Kidney (tissue), 22 donors: ENCODE measurements at places on chromosomes 3 and 15.

DNA sequence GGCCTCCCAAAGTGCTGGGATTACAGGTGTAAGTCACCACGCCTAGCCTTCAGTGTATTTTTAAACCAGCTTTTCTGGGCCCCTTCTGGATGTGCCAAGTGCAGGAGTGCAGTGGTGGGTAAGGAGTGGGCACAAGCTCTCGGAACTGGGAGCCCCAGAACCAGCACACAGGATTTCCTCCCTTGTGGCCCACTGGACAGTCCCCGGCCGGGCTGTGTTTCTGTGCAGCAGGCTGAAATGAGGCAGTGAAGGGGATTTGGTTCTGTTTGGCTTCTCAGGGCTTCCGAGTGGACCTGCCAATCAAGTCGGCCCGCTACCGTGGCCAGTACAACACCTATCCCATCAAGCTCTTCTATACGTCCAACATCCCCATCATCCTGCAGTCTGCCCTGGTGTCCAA, 14.4 kb downstream of the SEC61A1 start:
- no peak for DNase-seq

GRCh38 chr15:72770673-72771328, 12.8 kb downstream of the ADPGK start:
- DNase-seq, result no peak

- DNase-seq, result no peak
These were observed 89.5 kb upstream of the ZBED2 start for GRCh38 chr3:111684640-111685039.

- DNase-seq, result no peak
These were observed 13.2 kb upstream of the LMCD1 start for GRCh38 chr3:8488411-8488810.

DNA sequence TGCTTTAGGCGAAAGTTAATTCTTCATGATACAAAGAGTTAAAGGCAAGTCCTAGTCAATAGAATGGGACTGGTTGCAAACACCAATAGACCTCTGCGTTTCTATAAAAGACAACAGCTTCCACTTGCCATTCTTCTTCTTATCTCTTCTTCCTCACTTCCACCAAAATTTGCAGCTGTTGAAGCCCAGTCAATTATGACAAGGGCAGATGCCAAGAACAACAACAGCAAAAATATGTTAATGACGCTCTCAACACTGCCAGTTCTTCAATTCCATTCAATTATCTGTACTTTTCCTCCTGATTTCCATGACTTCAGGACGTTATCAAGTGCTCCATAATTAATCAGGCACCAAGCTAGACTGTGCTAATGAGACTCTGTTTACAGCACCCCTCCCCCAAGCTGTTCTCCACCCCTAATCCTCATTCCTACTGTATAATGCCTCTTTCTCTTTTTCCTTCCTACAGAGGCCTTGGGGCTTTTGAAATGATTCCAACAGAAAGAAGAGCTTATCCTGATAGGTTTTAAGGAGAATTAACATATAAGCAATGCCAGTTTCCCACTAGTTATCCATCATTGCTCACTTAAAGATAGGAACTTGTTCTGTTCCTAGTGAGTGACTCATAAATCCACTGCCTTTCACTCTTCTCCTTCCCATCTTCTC, 1160.5 kb downstream of the IGSF11 start:
- no peak for DNase-seq

DNA sequence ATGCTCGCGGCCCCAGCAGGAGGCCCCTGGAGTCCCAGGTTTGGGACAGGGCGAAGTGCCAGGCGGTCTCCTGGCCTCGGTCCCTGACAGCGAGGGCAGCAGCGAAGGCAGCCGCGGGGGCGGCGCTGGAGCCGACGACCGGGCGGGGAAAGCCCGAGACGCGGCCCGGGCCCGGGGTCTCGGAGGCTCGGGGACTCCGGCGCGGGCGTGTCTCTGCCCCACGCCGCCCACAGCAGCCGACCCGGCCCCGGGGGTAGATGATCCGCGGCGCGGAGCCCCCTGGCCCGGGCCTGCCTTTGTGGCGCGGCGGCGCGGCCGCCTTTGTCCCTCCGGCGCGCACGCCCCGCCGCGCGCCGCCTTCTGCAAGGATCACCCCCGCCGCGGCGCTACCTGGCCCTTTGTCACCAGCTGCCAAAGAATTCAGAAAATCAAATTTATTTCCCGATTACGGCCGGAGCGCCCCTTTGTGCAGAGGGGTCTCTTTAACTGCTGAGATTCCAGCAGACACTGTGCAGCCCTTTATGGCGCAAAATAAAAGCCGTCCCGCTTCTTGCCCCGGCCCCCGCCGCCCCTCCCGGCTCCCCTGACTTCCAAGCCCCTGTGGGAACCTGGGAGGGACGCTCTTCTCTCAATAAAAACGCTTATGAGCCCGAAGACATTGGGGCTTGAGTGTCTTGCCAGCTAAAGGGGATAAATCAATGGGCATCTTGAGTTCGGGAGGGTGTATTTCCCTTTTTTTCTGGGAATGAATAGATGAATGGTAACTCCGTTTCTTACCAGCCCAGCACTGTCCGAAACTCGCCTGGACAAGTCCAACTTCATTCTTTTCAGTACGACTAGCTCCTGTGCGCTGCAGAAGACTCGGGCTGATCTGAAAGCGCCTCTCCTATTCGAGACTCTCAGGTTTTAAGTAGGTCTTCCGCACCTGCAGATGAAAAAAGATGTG, 68.4 kb downstream of the HES1 start:
- peak; percentile 73 for DNase-seq

GRCh38 chr15:68492855-68493254, 60.9 kb upstream of the ITGA11 start:
- no peak for DNase-seq

DNA sequence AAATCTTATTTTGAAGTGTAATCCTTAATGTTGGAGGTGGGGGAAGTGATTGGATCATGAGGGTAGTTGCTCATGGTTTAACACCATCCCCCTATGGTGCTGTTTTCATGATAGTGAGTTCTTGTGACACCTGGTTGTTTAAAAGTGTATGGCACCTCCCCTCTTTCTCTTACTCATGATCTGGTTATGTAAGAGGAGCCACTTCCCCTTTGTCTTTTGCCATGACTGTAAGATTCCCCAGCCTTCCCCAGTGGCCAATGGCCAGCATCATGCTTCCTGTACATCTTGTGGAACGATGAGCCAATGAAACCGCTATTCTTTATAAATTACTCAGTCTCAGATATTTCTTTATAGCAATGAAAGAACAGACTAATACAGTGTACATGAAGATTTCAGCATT, 39.8 kb upstream of the GMNC start:
- no peak for DNase-seq

DNA sequence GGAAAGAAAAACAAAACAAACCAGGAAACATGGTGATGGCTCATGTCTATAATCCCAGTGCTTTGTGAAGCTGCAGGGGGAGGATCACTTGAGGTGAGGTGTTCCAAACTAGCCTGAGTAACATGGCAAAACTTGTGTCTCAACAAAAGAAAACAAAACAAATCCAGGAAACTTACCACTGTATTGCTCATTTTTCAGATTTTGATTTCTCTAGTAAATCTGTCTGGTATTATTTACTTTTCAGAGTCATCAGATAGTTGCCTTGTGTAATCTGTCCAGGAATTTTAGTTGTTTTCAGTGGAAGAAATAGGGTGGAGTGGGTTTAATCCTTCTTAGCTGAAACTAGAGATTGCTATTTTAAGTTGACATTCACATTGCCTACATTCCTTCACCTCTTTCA, 91.8 kb upstream of the ALCAM start:
- no peak for DNase-seq

DNA sequence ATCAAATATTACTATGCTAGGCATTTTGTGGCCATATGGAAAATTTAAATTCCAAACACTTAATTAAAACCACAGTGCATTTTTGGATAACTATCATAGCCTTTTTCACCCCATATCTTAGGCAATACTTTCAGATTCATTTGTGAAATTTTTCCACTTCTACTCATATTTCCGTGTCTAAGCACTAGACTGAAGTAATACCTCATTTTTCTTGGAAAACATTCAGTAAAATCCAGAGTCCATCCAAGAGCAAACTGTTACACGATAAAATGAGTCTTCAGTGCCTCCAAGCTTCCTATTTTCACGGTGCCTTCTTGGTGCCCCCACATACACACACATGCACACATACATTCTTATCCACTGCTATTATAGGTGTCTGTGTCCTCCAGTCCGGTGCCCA, 845.9 kb downstream of the TBL1XR1 start:
- DNase-seq, result no peak

DNA sequence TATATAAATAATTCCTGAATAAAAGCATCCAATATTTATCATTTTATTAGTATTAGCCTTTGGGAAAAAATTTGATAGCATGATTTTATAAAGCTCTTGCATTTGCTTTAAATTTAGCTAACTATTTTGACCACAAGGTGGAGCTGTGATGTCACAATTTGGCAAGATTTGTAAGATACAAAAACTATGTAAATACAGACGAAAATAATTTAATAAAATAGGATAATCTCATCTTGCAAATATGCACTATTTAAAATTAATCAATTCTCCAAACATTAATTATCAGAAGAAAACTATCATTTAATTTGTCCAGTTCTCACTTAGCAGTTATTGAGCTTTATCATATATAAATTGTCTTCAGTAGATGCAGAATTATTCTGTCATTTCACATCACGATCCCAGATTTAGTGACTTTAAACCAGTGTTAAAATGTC, 95.4 kb downstream of the PLOD2 start:
- DNase-seq, result no peak

DNA sequence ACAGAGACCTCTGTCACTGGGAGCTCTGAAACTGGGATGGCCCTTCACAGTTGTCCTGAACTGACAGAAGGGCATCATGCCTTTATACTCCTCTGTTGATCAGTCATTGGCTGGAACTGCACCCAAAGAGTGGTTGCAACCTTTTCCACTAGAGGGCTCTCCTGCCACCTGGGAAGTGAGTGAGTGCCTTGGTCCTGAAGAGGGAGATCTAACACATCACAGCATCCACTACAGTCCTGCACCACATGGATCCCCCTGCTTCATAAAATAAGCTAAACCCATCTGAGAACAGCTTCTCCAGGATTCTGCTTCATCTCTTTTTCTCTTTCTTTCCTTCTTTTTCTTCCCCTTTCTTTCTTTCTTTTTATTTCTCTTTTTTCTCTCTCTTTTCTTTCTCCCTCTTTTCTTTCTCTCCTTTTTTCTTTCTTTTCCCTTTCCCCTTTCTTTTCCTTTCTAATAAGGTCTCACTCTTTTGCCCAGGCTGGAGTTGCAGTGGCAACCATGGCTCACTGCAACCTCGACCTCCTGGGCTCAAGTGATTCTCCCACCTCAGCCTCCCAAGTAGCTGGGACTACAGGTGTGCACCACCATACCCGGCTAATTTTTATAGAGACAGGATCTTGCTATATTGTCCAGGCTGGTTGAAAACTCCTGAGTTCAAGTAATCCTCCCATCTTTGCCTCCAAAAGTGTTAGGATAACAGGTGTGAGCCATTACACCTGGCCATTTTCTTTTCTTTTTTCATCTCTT, 42.8 kb upstream of the RAF1 start:
- peak; percentile 65 for DNase-seq

GRCh38 chr3:61352306-61352705, 101.1 kb upstream of the FHIT start:
- no peak for DNase-seq

DNA sequence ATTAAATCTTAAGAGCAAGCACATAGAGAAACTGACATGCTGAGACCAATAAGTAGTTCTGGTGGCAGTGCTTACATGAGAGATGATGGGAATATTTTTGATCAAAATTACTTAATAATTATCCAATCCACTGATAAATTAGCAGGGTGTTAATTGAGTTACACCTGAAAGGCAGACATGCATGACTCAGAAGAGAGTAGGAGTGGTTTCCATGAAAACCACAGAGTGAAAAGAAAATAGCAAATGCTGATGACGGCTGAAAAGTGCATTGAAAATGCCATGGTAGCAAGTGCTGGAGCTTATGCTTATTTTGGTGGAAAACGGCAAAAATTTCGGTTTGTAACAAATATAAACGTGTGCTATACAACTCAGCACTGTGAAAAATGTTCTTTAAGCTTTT, 267.8 kb upstream of the LRRN1 start:
- DNase-seq, result no peak

- no peak for DNase-seq
These were observed 1.7 kb downstream of the SYNM start for GRCh38 chr15:99106417-99107220.

GRCh38 chr15:81516461-81516860, 142.4 kb upstream of the TMC3 start:
- DNase-seq, result no peak
